ENCODE measurements at places on chromosomes 4 and X.

- DNase-seq, result no peak
Measured at GRCh38 chr4:60809486-60809800, 390.7 kb upstream of the ADGRL3 start.

DNA sequence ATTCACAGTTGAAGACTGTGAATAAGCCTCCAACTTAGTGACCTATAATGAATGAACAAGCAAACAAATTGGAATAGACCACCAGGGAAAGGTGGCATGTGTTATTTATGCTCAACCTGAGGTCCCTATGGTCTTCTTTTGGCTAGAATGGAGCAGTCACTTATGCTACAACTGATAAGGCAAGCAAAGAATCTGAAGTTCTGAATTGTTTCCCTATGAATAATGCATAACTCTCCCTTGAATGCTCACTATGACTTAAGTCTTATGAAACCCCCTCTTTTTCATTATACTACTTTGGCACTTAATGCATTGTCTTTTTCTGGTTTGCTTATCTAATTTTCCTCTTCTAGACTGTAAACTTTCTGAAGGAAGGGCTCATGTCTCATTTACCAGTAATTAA is 2.6 kb downstream of the GIMD1 start:
- DNase-seq, result no peak

- DNase-seq, result no peak
Measured at GRCh38 chr4:120819805-120820437, 102.6 kb downstream of the PRDM5 start.

DNA sequence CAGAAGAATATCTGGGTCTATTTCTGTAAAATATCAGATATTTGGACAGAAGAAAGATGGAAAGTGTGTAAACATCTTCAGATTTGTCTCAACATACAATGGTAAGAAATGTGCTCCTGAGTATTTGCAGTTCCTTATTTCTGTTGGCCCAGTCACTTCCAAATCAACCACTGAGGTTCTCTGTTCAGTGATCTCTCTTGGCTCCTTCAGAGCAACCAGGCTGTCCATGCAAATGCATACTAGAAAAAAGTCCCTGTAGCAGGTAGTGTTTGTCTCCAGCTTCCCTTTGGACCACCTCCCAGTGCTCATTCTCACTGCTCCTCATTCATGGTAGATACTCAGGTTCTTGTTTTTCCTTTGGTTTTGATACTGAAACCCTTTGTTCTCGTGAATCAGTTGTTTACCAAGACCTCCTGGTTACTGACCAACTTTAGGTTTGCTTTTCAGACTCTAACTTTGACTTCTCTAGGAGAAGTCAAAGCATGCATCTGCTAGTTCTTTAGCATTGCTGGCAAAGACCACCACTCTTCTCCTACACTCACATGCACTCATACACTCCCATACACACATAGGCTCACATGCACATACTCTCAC is 28.8 kb downstream of the ASIC5 start:
- no peak for DNase-seq

DNA sequence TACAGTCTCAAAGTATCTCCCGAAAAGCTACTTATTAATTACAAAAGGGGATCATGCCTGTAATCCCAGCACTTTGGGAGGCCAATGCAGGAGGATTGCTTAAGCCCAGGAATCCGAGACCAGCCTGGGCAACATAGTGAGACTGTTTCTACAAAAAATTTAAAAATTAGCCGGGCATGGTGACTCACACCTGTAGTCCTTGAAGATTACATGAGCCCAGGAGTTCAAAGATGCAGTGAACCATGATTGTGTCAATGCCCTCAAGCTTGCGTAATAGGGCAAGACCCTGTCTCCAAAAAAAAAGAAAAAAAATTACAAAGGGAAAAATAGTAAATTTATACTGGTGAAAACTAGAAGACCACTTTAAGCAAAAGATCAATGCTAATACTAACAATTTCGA is 3.3 kb upstream of the PORCN start:
- DNase-seq, result no peak

DNA sequence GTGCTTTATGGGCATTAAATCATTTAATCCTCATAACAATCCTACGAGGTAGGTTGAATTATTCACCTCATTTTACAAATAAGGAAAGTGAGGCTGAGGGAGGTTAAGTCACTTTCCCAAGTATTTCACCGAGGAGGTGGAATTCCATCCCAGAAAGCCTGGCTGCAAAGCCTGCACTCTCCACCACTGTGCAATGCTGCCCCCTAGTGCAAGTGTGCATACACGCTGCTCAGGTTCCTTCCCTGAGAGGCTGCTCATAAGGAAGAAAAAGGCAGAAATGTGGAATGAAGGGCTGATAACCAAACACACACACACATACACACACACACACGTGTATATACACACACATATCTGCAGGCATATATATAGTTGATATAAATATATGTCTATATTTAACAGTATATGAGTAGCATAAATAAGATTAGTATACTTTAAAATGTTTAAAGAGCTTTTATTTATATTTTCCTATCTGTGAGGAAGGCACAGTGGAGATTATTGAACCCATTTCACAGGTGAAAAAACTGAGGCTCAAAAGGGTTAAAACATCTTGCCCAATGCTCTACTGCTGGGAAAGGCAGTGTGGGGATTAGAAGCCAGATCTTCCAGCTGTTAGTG is 714.5 kb upstream of the TENM3 start:
- no peak for DNase-seq

GRCh38 chr4:3489451-3489962 is 26.4 kb downstream of the DOK7 start:
- DNase-seq, result no peak

- peak; percentile 40 for DNase-seq
Measured at GRCh38 chr4:87219632-87220093, 755 bp downstream of the KLHL8 start.

GRCh38 chr4:56164907-56165306 is 216.2 kb downstream of the CEP135 start:
- no peak for DNase-seq

GRCh38 chr4:15893962-15894361 is 44.6 kb downstream of the FGFBP1 start:
- DNase-seq, result no peak

DNA sequence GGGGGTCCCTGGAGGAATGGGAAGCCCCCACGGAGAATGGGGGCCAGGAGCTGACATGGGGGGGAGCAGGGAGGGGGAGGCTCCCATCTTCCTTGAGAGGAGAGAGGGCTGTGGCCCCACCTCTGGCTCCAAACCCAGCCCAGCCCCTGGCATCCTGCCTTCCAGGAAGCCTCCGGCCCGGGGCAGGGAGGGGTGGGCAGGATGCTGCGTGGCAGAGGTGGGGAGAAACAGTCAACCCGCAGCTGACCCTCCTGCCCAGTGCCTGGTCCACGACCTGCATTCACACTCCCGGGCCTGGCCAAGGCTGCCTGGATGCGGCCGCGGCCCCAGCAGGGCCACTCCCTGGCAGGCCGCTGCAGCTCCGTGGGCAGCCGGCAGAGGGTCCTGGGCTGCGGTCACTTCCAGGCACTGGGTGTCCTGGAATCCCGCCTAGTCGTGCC is 39.0 kb downstream of the CPLX1 start:
- DNase-seq, result no peak

- DNase-seq, result no peak
Measured at GRCh38 chrX:104084534-104085277, 8.7 kb upstream of the TMSB15C start.

- DNase-seq, result no peak
Measured at GRCh38 chr4:98642991-98643426, 15.4 kb downstream of the TSPAN5 start.

DNA sequence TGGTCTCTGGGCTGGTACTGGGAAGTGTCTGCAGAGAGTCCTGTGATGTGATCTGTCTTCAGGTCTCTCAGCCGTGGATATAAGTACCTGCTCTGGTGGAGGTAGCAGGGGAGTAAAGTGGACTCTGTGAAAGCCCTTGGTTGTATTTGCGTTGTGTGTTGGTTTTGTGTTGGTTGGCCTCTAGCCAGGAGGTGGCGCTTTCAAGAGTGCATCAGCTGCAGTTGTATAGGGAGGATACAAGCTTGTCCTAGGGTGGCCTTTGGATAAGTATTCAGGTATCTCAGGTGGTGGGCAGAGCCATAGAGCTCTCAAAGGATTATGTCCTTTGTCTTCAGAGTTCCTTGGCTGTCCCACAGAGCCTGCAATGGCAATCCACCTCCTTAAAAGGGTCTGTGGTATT is 111.6 kb downstream of the MAGEB17 start:
- no peak for DNase-seq

- no peak for DNase-seq
Measured at GRCh38 chr4:53098681-53099121, 236.6 kb downstream of the RASL11B start.

DNA sequence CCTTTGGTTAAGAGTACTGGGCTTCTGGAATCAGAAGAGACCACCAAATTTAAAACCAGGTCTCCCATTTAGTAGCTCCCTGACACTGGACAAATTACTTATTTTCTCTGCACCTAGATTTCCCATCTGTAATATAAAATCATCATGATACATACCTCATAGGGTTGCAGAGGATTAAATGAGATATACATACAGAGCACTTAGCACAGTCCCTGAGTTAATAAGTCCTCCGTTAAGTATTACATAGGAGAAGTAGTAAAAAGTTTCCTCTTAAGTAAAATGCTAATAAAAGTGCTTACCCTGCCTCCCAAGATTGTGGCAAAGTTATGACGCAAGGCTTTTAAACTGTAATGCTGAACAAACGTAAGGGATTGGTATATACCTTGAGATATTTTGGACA is 539 bp upstream of the CHIC1 start:
- DNase-seq, result no peak

Measured in CD14-positive monocyte (primary cell).